ENCODE measurements at places on chromosomes 2 and 18. TPM values are rescaled to one million over a fixed set of nuclear protein-coding genes. Genes with fewer than 3 reads are reported as not detected.

Gene PDE11A
- polyA plus RNA-seq, result not detected

Gene TRIM54
- not detected for polyA plus RNA-seq

- H3K27ac ChIP-seq, result no peak overlapping the region
- H3K36me3 ChIP-seq, result peaks cover 12% of the 10 kb centered on the region
- H3K27me3 ChIP-seq, result no peaks in the 10 kb centered on the region
- DNase-seq, result no peak
Measured at GRCh38 chr18:32893915-32894314, 121.1 kb upstream of the KLHL14 start.

- H3K27ac ChIP-seq, result no peak overlapping the region
- H3K36me3 ChIP-seq, result no peaks in the 10 kb centered on the region
- H3K4me3 ChIP-seq, result no peak overlapping the region
- H3K4me1 ChIP-seq, result no peaks in the 10 kb centered on the region
- peaks cover 9% of the 10 kb centered on the region for H3K27me3 ChIP-seq
Measured at GRCh38 chr2:85302121-85302520, 25.7 kb downstream of the TGOLN2 start.
